ENCODE measurements at places on chromosomes 1 and 21. TPM values are rescaled to one million over a fixed set of nuclear protein-coding genes. Genes with fewer than 3 reads are reported as not detected.

The INSRR gene
- total RNA-seq: not detected

The USH2A gene
- not detected for total RNA-seq

The SELL gene
- total RNA-seq: 10.3 TPM

The AK4 gene
- total RNA-seq: 68.2 TPM

The FAM72C gene
- total RNA-seq: not detected

All from aorta (tissue), 5 donors.